ENCODE measurements at places on chromosomes 16 and 17.

DNA sequence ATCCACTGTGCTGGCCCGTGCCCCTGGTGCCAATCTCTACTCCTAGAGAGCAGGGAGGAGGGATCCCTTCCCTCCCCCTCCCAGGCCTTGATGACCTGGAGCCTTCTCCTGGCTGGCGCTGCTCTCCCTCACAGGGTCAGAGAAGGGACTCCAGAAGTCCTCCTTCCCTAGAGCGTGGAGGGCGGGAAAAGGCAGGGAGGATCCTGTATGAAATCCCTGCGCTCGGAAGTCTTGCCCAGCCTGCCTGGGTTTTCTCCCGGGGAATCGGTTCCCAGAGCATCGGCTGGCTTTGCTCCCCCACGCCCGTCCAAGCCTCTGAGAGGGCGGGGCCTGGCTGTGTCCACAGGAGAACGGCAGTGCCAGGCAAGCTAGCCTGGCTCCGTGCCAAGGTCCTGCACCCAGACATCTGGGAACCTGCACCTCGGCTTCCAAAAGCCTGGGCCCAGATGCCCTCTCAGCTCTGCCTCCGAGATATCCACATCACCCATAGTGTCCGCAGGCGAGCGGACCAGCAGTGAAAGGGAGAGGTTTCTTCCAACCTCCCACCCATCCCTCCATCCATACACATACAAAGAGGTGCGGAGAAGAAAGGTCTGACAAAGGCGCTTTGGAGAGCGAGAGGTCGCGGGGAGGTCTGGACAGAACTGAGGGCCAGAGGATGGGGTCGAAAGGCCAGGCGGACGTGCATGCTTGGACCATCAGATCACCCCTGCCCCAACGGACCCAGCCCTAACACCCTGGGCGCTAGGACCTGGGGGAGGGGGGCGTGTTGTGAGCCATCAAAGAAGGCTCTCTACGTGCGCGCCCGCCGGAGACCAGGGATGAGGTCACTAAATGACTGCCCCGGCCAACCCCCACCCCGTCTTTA, 1.1 kb downstream of the MPP2 start:
- DNase-seq: no peak

- peak; percentile 18 for DNase-seq
Observed at GRCh38 chr17:9817086-9817485, 4.8 kb downstream of the GSG1L2 start.

DNA sequence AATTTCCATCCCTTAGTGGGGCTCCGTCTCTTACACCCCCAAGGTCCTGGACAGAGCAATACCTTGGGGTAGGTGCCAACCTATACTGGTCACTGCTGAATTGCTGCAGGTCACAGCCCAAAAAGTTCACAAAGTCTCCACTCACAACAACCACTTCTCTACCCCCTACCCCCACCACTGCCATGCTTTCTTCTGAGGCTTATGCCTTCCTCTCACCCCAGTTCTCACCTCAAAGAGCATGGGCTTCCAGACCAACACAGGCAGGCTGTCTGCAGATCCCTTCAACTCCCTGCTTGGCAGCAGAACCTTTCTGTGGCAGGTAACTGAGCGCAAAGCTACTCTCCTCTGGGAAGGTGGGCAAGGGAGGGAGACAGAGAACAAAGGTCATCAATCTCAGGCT, 35.5 kb downstream of the C16orf78 start:
- DNase-seq: no peak

DNA sequence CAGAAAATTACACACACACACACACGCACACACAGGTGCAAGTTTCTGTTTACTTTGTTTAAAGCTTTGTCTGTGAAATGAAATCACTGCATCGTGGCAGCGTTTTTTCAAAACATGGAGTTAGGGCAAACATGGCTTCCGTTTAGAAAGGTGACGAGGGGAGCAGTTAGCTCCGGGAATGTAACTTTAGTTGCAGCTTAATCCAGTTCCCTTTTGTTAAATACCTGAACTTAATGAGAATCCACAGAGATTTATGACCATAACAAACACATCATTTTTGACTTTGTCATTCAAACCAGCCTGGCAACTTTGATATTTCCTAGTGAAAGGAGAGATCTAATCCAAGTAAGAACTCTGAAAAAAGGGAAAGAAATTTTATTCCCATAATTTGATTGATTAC, 12.1 kb downstream of the HS3ST3A1 start:
- no peak for DNase-seq

DNA sequence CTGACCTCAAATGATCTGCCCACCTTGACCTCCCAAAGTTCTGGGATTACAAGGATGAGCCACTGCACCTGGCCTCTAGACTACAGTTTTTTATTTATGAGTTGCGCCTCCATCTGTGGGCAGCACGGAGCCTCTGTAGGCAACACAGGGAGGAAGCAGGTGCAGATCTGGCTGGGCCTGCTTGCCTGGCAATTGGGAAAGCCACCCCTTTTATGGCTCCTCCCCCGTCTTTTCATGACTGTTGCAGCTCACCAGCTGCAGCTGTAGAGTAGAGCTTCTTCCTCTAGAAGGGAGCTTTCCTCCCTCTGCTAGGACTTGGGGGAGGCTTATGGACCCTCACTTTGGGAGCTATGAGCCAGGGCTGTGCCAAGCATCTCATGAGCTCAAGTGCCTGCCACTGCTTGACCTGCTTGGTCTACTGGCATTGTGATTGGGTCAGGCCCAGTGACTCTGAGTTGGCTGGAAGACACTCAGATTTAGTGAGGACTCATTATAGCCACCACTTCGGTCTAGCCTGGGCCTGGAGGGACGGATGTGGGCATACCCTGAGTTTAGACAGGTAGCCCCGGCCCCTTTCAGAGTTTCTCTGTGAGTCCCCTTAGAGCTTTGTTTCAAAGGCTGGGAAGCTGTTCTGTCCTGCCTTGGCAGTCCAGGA, 6.9 kb upstream of the SLC7A6 start:
- DNase-seq: no peak

DNA sequence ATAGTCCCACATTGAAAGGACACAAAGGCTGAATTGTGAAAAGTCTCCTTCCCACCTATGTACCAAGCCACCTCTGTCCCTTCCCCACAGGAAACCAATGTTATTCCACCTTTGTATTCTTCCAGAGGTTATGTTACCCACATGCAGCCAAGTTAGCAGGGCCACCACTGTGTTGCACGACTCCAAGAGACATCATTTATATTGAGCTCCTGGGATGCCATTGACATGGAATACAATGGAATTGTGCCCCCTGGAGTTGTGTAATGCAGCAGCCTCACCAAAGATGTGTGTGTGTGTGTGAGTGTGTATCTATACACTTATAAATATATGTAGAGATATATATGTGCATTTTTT, 21.6 kb upstream of the MSI2 start:
- no peak for DNase-seq

- no peak for DNase-seq
Observed at GRCh38 chr17:8922928-8923327, 42.6 kb downstream of the PIK3R5 start.

GRCh38 chr16:8962393-8963009, 1.2 kb downstream of the USP7 start:
- no peak for DNase-seq

- DNase-seq: no peak
Observed at GRCh38 chr17:47714773-47715396, 18.2 kb upstream of the TBX21 start.

DNA sequence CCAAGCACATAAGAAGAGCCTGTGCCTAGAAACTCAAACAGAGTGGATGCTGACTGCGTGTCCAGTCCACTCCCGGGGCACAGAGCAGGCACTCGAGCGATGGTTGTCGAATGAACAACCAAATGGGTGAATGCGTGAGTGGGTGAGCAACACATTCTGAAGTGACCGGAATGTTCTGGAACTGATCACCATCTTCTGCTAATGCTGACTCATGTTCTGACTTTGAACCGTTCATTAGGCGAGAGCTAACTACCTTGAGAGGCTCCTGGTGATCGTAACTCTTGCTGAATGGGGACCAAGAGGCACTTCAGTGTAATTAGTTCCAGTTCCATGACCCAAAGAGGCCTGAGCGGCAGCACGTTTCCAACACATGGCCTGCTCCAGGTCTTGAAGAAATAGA, 37.9 kb downstream of the IRF8 start:
- no peak for DNase-seq

DNA sequence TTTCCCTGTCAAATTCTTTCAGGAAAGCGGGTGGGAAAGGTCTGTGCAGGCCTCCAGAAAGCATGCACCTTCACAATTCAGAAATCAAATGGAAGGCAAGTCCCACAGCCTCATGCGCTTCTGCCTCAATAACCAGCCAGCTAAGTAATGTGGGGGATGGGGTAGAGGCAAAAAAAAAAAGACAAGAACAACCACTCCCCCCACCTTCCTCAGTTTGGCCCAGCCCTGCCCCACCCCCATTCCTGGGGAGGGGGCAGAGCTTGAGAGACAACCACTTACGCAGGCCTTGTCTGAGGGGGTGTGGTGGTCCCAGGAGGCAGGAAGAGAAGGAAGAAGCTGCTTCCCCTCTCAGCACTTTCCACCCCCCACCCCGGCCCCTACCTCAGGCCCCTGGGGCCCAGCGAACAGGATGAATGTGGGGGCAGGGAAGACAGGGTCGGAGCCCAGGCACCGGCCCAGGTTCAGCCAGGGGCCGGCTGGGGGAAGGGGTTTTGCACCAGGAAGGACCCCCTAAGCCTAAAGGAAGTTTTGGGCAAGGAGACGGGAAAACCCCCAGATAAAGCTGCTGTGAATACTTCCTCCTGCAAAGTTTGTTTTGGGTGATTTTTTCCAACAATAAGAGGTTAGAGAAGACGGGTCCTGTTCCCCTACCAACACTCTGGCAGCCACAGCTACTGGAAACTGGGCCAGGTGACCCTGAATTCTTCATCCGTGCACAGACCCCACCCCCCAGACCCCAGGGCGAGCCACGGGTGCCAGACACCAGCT, 1.2 kb downstream of the JUP start:
- no peak for DNase-seq

GRCh38 chr17:81460856-81461460, 51.6 kb downstream of the ACTG1 start:
- DNase-seq: no peak

DNA sequence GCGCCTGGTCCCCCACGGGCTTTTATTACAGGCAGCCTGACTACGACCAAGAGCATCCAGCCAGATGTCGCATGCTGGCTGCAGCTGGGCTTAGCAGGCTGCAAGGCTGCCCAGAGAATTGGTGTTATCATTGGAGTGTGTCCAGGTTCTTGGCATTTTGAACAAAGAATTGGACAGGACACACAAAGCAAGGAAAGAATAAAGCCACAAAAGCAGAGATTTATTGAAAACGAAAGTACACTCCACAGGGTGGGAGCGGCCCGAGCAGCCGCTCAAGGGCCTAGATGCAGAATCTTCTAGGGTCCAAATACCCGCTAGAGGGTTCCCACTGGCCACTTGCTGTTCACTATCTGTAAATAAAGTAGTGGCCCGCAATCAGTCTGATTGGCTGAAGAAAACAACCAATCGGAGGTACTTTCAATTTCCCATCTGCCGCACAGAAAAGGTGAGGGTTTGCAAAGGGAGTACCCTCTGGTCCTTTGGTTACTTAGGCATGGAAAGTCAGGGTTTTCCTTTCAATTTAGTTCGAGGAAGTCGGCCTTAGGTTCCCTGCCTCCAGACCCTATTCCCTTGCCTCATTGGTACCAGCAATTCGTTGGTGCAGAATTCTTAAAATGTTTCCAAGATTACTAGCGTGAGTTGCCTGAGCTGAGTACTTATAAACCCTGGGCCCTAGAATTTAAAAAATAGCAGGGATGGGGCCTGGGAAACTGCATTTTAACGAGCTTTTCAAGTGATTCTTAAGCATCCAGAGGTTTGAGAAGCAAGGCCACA, 38.5 kb upstream of the CNEP1R1 start:
- no peak for DNase-seq

DNA sequence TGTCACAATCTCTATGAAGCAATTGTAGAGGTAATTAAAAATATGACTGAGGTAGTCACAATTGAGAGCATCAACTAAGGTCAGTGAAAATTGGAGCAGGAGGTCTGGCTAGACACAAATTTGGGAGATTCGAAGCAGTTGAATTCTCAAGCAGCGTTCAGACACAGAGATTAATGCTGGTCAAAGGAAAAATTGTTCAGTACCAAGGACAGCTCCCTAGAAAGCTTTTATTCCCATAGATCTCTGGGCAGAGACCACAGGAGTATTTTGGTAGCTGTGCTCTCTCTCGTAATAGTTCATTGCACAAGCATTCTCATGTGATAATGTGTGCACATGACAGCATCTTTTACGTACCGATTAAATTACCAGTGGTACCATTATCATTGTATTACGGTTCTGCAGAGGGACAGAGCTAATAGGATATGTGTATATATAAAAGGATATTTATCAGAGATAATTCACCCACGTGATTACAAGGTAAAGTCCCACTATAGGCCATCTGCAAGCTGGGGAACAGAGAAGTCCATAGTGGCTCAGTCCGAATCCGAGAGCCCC, 387.5 kb upstream of the HSBP1 start:
- peak; percentile 10 for DNase-seq

GRCh38 chr17:69762359-69762758, 312.7 kb upstream of the KCNJ16 start:
- DNase-seq: no peak

DNA sequence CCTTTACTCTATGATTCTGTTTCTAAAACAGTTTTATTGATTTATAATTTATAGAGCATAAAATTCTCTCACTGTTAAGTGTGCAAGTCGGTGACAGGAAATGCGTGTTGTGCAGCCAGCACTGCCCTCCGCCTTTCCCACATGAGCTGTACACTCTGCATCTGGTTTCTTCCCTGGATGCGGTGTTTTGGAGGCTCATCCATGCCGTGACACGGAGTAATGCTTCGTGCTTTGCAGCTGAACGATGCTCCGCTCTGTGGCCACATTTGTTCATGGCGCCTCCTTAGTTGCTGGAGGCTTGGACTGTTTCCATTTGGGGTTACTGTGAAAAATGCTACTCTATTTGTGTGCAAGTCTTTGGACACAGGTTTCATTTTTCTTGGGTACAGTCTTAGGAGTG, 7.2 kb upstream of the IGFALS start:
- DNase-seq: no peak

- no peak for DNase-seq
Observed at GRCh38 chr17:32120141-32120540, 22.2 kb upstream of the RHOT1 start.

- no peak for DNase-seq
Observed at GRCh38 chr17:77311371-77311981, 170.7 kb downstream of the SEC14L1 start.

- DNase-seq: no peak
Observed at GRCh38 chr16:89489898-89490438, 393 bp downstream of the ANKRD11 start.

DNA sequence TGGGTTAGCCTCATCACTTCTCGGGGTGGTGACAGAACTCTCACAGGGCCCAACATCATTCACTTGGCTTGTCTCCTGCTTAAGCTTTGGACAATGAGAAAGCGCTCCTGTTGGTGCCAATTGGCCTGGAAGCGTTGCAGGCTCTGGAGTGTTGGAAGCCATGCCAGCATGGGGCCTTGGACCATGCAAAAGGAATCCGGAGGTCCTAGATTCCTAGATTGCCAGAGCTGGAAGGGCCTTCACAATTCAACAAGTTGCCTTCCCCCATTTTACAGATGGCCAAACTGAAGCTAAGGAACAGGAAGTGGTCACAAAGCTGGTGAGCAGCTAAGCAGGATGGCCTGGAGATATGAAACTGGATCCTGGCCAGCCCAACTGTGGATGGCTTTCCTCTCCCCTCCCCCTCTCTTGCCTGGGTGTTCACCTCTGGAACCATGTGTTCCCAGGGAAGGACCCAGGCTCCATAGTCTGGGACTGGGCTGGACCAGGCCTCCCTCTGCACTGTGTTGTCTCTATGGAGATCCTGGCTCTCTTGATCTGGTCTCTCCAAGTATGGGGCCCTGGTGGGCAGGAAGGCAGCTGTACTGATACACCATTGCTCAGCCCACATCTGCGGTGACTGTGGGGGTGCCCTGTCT, 6.0 kb upstream of the IGFBP4 start:
- DNase-seq: no peak
